ENCODE measurements at places on chromosomes 3 and 15.

DNA sequence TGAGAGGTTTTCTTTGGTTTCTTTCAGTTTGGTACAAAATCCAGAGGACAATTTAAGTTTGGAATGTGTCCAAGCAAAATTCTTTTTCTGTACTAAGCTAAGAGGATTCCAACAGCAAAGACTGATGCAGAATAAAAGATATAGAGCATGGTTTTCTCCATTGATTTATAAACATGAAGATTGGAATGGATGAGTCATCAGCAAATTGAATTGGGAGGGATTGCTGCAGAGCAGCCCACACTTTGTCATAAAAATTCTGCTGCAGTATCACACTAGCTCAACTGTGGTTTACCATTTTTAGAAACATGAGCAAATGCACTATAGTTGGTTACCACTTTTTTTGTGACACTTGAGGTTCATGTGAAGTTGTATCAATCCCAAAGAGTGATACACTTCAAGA lies 16.1 kb upstream of the LARP6 start:
- peak; percentile 93 for DNase-seq

GRCh38 chr15:48001393-48002039 lies 119.3 kb upstream of the SLC24A5 start:
- DNase-seq: no peak

- DNase-seq: no peak
Measured at GRCh38 chr3:155553780-155554179, 191.1 kb downstream of the PLCH1 start.

DNA sequence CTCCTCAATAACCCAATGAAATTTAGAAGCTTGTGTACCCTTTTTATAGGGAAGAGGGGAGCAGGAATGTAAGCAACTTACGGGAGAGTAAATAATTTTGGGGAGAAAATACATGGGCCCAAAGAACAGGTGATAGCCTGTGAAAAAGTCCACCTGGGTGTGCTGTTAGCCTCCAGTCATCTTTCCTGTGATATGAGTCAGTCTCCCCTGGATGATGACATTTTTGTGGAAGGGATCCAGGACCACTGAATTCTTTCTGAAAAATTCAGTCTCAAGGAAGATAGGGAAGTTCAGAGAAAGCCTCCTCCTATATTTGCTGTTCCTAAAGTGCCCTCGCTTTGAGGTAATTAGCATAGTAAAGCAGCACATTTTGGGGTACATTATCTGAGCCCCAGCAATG lies 149.8 kb downstream of the SQOR start:
- DNase-seq: no peak

- peak; percentile 62 for DNase-seq
Measured at GRCh38 chr3:36124118-36124796, 256.0 kb upstream of the STAC start.

- no peak for DNase-seq
Measured at GRCh38 chr3:192273697-192274010, 453.7 kb downstream of the FGF12 start.

DNA sequence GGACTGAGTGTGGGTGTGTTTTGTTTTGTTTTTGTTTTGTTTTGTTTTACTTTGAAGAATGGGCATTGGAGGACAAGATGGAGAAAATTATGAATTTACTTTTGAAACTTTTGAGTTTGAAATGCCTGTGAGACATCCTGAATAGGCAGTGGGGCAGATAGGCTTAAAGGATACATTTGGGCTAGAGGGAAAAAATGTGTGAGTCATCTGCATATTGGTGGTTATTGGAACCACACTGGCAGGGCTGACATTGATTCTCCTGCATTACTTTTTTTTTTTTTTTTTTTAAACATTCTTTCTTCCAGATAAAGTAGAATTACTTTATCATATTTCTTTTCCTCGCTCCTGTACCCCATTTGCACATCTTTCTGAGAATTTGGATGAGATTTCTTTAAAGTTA lies 56.1 kb downstream of the CALML4 start:
- peak; percentile 76 for DNase-seq

- no peak for DNase-seq
Measured at GRCh38 chr3:169662843-169663160, 710 bp downstream of the MECOM start.

DNA sequence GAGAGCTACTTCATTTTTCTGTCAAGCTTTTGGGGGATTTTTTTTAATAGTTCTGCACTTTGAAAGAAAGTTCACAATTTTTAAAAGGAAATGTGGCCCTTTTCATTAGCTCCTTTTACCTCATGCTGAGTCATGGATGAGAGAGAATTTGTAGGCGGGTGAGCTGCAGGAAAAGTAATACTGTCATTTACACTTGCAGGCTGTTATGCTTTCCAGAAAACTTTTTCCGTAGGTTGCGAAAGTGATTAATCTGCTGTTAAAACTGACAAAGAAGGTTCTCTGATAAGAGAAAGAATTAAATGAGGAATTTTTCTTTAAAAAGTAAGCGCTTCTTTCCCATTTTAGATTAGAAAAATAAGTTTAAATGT lies 430.2 kb downstream of the LPP start:
- peak; percentile 81 for DNase-seq

DNA sequence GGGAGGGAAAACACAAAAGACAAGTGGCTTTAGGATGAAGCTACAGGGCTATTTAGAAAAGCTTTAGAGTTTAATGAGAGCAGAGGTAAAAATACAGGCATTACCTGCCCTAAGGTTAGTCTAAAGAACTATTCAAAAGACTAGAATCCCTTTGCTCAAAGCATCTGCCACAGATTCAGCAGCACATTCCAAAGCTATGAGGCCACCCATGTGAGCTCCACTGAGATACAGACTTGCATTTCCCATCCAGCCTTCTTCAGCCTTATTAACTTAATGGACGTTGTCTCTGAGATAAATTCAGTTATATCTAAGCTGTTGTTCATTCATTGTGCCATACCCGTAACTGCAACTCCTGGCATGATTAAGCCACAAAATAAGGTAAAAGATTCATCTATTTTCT lies 25.4 kb downstream of the CXCR6 start:
- peak; percentile 55 for DNase-seq

DNA sequence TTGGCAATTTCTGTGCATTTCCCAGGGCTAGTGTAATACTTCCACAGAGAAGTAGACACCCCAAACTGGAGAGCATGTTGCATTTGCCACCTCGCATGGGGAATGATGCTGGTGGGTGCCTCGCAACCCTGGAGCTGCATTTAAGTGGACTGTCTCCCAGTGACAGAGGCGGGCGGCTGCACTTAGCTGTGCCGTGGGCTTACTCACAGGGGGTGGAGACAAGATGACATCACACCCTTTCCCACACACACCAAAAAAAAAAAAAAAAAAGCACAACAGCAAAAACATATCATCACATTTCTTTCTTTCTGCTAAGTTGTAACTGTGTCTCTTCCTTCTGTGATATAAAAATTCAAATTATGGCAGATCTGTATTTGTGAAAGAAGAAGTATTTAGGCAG lies at the start of gene ABI3BP:
TSS of gene ABI3BP (minus strand) at position 113 of the 400 bp plus-strand sequence. CDS start at position 76, 37 bp downstream.
- peak; percentile 84 for DNase-seq

GRCh38 chr3:134236505-134237170 lies 14.0 kb downstream of the RYK start:
- DNase-seq: no peak

- DNase-seq: no peak
Measured at GRCh38 chr3:153513236-153513635, 351.2 kb downstream of the RAP2B start.

- no peak for DNase-seq
Measured at GRCh38 chr15:68382286-68383007, 49.5 kb downstream of the ITGA11 start.

DNA sequence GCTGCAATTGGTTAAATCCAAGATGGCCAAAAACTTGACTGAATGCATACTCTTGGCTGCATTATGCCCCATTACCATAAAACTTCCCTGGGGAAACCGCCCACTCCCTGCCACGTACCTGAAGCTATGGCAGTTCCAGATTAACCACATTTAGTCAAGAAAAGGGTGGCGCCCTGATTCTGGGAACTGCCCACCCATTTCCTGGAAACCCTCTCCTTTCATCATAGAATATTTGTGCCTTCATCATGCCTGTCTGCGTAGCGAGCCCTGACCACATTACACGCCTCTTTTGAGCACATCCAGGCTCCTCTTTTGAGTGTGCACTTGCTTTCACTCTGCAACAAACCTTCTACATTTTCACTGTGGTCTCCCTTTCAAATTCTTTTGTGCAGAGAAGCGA lies 5.2 kb downstream of the LINS1 start:
- no peak for DNase-seq

- peak; percentile 99 for DNase-seq
Measured at GRCh38 chr15:57706405-57707209, at the start of gene POLR2M. TSS of gene POLR2M (plus strand) at chr15:57706714. CDS start at chr15:57706843, 129 bp downstream.

DNA sequence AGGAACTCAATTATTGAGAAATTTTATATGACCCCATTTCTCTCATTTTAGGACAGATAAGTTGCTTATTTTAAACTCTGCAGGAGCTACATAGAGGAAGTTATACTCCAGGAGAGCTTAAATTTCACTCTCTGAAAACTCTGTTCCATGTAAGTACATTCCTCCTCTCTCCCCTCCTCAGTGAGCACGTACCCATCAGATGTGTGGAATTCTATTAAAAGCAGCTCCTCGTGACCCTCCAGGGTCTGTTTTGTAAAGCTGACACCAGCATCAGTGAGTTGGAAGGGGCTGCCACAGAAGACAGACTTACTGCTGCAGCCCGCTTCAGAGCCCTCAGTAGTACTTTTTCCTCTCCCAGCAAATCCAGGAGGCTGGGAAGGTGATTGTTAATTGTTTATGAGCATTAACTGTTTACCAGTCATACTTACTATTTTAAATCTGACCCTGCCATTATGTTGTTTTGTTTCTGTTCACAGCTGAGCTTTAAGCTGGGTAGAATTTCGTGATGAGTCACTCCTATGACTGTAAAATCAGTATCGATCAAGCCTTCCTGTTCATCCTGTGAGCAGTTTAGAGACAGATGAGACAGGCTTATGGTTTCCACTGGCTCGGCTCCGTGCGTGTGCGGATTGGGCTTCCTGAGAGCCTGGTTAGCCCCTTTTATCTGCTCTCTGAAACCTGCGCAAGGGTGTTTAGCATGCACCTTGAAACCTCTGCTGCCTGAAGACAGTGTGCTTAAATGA lies 20.4 kb downstream of the IGF1R start:
- peak; percentile 66 for DNase-seq

GRCh38 chr3:122615303-122615702 lies 37.9 kb downstream of the PARP15 start:
- no peak for DNase-seq

DNA sequence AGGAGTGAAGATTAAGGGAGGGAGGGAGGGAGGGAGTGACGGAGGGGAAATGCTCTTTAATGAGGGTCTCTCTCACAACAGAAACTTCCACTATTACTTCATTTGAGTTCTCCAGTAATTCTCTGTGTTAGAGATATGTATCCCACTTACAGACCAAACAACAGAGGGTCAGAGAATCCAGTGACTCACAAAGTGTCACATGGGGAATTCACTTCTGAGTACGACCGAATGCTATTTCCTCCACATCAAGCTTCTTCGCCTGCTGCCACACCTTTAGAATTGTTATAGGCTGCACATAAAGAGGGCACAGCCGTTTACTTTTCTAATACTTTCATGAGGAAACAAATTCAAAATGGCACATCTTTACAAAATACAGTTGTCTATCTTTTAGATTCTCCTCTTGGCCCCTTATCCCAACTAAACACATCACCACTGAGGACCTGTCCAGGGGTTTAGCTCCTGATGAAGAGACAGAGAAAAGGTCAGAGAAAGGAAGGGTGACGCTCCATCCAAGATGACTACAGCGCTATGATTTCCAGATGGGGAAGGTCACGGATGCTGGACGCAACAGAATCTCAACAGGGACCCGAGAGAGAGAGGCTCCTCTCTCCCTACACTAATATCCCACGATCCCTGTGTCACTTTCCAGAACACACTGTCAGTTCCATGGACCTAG lies 119.0 kb downstream of the XXYLT1 start:
- DNase-seq: peak; percentile 80

DNA sequence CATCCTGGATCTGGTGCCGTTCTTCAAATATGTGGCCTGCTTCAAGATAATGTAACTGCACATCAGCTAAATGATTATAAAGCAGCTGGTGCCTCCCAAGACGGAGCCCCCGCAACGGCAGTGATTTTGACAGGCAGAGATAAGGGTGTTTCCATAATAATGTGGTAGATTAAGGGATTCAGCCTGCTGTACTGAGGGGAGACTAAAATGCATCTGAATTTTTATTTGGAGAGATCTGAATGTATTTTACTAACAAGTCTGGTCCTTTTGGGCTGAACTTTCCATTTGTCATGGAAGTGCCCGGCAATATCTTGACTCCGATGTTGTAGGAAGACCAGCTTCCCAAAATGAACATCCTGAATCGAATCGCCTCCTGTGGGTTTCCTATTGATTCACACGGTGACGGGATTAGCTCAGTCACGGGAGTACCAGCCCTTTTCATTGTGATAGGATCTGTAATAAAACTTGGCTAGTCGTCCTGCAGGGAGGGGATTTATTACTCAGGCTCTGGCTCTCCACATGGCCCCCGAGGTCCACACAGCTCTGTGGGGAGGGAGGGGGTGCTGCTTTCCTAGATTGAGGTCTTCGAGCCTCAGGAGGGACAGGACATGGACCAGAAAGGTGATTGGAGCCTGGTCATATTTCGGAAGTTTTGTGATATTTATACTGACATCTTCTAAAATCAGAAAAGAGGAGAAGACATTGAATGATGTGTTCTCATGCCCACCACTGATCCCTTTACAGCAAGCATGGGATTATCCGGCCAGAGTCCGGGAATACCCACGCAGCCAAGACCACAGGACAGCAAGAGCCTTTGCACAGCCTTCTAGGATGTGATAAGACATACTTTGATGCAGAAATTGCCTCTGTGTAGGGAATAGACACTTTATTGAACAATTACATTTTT lies 2.5 kb upstream of the PCSK6 start:
- DNase-seq: no peak

DNA sequence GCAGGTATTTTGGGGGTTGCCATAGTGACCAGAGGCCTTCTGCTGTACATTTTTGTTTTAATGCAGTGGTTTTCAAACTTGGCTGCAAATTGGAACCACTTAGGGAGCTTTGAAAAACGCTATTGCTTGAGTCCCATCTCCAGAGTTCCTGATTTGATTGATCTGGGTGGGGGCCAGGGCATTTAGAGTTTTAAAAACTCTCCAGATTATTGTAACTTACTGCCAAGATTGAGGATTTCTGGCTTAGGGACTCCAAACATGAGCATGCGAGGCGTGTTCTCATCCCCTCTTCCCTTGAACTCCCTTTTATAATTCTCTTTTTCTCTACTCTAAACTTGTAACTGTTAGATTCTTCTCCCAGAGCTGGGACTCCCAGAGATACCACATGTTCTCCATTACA lies 340.8 kb upstream of the SUCLG2 start:
- DNase-seq: no peak

Measured in fibroblast of skin of right quadriceps (primary cell).